ENCODE measurements at places on chromosomes 5 and 9.

- no peak for DNase-seq
These were observed 203.4 kb downstream of the AUH start for GRCh38 chr9:91158286-91158685.

DNA sequence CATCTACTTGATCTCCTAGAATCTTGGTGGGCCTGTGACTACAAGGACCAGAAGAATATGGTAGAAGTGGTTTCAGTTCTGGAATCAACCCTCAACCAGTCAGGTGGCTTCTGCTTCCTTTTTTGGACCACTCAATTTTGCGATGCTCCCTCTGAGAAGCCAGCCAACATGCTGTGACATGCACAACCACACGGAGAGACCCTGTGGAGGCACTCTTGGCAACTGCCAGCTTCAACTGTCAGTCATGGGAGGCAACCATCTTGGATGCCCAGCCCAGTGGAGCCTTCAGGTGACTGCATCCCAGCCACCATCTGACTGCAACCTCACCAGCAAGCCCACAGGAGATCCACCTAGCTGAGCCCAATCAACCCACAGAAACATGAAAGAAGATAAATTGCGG lies 137.3 kb downstream of the FAM114A2 start:
- no peak for DNase-seq

DNA sequence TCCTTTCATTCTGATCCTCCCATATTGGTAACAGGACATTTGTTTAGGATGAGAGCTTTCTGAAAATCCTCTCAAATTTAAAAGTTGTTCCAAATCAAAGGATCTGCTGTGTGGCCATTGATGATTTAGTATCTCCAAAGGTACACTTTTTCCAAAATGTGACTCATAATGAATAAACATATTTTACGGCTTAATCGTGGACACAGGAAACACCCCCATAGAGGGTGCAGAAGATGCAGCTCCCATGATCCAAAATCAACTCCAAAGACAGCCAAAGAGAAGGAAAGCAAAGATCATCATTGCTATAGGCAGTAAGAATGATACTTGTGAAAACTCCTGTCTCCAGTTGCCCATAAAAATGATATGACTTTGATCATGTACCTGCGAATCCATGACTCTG lies 239.7 kb downstream of the PIK3R1 start:
- no peak for DNase-seq

- no peak for DNase-seq
These were observed 64.9 kb downstream of the CCNH start for GRCh38 chr5:87347841-87348240.

DNA sequence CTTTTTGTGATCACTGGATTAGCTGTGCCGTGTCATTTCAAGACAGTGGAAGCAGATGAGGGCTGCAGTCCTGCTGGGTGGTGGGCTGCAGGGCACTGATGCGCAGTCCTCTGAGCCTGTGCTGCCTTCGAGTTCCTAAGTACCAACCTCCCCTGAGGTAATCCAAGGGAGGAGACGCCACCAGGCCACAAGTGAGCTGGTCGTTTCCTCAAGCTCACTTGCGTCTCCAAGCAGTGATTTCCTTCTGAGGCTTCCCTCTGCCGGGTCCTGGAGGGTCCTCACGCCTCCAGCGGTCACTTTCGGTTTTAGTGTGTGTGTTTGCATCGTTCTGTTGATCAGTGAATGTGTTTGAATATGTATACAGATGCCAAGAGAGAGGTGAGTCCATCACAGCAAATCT lies 115.7 kb downstream of the TRIO start:
- no peak for DNase-seq

GRCh38 chr5:180060192-180060591 lies 11.4 kb downstream of the RNF130 start:
- no peak for DNase-seq

DNA sequence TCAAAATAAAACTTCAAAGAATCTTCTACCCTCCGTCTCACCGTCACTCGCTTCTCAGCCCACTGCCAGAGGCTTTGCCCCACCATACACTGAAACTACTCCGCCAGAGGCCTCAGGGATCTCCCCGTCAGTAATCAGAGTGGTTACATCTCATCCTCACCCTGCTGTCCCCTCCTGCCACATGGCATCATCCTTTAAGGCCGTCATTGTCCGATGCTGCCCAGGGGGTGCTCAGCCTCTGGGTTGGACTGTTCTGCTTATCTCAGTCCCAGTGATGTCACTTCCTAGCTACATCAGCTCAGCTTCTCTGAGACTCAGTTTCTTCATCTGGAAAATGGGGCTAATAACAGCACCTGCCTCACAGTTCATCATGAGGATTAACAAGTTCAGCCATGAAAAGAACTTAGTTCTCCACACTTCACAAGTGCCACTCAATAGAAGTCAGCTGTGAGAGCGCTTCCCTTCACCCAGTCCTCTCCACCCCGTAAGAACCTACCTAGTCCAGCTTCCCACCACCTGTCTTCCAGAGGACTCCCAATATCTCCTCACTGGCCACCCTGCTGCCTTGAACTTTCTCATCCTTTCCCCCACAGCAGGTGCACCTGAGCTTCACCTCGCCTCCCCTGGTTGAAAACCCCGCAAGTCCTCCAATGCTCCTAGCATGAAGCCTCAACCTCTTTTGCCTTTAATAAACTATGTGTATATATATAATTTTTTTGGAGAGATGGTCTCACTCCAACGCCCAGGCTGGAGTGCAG lies 2.8 kb upstream of the IL3 start:
- no peak for DNase-seq

- DNase-seq, result no peak
These were observed 19.4 kb downstream of the CCDC171 start for GRCh38 chr9:15572200-15572770.

GRCh38 chr9:87713278-87713987 lies 12.5 kb upstream of the CTSL start:
- DNase-seq, result no peak

- no peak for DNase-seq
These were observed 14.9 kb downstream of the BRD3 start for GRCh38 chr9:134052941-134053340.

GRCh38 chr5:125446986-125447385 lies 700.5 kb upstream of the ZNF608 start:
- DNase-seq, result no peak
